GM23338 (cell line): ENCODE measurements at places on chromosomes 3 and 15.

GRCh38 chr3:9781978-9782603 is 10.2 kb downstream of the TADA3 start:
- DNase-seq = no peak

GRCh38 chr3:13572926-13573623 is 24.1 kb downstream of the FBLN2 start:
- no peak for DNase-seq

GRCh38 chr15:22954798-22955543 is 25.2 kb downstream of the CYFIP1 start:
- no peak for DNase-seq

- DNase-seq = no peak
Observed at GRCh38 chr15:92523176-92523575, 129.5 kb downstream of the ST8SIA2 start.

DNA sequence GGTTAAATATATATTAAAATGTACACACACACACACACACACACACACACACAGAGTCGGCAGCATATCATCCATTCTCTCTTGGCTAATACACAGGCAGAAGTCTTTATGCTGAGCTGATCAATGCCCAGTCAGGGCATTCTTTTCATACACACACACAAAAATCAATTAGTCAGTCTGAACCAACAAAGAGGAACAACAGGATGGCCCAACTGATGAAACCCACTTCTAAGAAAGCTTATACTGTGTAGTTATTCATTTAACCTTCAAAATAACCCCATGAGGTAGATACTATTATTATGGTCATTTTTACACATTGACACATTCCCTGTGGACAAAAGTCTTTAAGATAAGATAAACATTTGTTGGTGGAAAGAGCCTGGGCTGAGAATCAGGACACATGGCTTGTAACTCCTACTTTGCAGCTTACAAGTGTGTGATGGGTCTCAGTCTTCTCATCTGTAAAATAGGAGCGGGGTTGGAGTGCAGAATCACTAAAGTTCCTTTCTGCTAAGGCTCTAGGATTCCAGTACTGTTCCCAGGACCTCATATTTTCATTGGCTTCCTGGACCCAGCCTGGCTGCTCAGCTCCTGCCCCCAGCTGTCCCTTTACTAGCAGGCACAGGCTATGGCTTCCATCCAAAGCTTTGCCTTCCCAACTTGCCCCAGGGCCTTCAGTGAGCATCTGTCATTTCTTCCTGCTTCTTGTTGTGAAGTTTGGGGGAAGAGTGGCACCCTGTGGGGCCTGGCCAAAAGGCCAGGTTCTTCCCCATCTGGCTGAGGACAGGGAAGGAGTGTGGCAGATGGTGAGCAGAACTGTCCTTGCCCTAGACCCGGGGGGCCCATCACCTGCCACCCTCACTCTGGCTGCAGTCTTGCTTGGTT is 27.2 kb upstream of the GLCE start:
- DNase-seq = no peak

- DNase-seq = no peak
Observed at GRCh38 chr3:188754267-188754666, 417.5 kb upstream of the TPRG1 start.

GRCh38 chr3:49410846-49411534 is 786 bp downstream of the RHOA start:
- no peak for DNase-seq

DNA sequence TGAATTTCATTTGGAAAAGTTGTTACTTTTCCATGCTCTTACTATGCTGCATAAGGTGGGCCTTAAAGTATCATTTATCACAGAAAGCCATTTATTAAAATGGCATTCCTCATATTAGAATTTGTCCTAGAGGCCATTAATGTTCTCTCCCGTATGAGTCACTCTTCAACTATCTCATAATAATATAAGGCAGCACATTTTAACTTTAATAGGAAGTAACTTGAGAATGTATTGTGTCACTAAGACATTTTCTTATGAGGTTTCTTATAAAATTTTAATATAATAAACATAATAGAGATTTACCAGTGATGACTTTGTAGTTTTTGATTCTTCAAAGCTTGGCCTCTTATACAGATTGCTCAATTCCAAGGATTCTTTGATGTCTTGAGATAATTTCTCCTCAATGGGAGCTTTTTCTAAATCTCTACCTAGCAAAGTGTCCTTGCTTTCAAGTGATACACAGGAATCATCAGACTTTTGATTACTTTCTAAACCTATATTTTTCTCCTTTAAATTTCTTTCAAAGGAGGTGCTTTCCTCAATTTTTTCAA is 74.7 kb downstream of the ZBBX start:
- no peak for DNase-seq

DNA sequence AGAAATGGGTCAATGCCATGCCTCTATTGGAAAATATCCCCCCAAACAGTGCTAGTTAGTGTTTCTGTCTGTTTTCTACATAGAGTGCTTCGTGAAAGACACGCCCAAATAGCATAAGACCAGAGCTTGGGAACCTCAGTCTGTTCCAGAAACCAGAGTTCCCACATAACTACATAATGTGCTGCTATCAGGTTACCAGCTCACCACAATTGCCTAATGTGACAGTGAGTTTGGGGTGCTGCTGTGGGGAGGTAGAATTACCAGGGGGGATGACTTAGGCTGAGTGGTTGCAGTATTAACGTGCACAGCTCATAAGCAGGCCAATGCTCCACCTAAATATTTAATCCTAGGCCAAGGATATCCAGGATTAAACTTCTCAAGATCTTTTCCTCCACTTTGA is 39.2 kb downstream of the DUT start:
- DNase-seq = no peak

DNA sequence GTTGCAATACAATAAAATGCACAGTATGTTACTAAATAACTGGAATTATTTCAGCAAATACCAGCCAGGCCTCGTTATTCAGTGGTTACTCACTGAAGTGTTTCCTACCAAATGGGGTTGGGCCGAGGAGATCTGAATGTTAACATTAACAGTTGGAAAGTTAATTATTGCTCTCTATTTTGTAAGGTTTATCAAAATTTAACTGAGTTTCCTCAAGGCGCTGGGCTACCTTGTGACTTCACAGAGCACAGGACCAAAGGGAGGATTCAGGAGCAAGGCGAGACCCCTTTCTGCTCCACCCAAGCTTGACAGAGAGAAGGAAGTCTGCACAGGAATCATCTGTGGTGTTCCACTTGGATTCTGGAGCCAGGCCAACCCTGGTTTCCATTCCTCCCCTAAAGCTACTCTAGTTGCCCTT is 21.6 kb downstream of the ADAMTS9 start:
- no peak for DNase-seq

GRCh38 chr3:188948281-188948996 is 223.3 kb upstream of the TPRG1 start:
- peak; percentile 63 for DNase-seq

- DNase-seq = peak; percentile 51
Observed at GRCh38 chr15:48177383-48177765, 721 bp downstream of the MYEF2 start.

DNA sequence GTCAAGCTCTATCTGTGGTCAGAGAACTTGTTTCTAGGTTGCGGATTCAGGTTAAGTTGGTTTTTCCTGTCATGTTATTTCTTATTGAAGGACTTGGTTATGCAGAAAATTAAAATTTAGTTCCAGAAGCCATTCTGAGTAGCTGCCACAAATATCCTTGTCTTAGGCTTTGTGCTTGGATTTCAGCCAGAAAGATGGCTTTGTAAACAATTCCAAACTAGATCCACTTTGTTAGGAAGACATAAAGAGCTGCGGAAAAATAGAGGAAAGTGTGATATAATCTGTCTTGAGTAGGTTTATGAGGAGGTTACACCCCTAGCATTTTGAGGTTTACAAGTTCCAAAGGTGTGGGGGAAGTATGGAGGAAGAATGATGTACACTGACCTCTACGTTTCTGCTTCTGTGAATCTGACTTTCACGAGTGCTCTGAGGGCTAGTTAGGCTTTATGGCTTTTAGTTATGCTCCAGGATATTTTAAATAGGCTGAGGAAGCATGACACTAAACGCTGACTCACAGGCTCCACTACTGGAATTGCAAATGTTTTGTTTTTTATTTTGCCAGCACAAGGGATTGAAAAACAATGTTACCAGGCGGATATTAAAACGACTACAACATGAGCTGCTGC is 46.3 kb upstream of the UTS2B start:
- no peak for DNase-seq

GRCh38 chr15:67018441-67018840 is 47.0 kb upstream of the SMAD3 start:
- no peak for DNase-seq

- no peak for DNase-seq
Observed at GRCh38 chr15:31251165-31251564, 75.5 kb upstream of the KLF13 start.

DNA sequence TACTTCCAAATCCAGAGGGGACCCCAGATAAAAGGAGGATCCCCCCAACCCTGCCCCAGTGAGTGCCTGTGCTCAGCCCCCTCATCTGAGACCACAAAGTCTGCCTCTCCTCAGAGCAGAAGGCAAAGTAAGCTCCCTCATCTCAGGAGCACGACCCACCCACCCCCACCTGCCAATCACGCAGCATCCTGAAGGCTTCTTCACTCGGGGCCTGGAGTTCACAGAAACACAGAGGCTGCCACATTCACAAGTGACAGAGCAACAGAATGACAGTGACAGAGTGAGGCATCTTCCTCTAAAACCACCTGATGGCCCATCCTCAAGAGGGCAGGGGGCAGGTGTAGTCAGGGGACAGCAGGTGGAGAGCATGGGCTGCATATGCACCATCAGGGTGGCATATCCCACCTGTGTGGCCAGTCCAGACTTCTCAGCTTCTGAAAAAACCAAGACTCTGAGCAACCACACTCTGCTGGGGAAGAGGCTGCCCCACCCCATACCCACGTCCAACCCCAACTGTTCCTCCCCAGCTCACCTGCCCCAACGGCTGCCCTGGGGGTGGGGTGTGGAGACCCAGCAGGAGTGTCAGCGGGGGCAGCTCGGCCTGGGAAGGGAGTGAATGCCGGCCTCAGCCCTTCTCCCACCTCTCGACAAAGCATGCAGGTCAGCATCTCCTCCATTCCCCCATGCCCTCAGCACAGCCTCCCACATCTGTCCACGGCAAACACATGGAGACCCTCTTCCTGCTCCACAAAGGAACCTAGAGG is 19.3 kb downstream of the ADCY5 start:
- no peak for DNase-seq

DNA sequence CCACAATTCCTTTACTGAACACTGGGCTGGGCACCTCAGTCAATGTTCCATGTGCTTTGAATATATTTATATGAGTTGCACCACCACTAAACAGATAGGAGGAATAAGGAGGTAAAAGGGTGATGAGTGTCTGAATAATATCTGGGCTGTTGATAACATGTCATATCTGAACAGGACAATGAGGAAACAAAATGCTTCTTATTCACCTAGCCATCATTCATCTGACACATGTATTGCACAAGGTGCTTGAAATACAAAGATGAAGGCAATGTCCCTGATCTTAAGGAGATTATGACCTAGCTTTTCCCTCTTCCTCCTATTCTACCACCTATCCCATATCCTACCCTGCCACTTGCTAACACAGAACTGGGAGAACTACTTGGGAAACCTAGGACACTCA is 8.0 kb upstream of the CERS3 start:
- DNase-seq = no peak

GRCh38 chr3:188452158-188452772 is 298.3 kb downstream of the LPP start:
- no peak for DNase-seq

DNA sequence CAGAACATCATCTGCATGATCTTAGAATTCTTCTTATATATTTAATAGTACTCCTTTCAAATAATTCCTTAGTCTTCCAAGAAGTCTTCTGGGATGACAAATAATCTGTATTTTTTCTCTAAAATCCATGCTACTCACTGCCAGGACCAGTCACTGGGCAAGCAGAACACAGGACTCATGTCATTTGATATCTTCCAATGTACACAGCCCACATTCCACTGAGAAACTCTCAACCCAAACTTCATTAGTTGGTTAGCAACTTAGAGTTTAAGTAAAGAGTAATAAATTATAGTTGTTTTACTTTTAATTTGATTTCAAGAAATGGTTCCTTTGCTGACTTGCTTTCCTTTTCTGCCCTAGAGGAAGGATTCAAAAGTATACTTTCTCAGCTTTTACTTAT is 317.0 kb downstream of the VGLL3 start:
- DNase-seq = no peak

DNA sequence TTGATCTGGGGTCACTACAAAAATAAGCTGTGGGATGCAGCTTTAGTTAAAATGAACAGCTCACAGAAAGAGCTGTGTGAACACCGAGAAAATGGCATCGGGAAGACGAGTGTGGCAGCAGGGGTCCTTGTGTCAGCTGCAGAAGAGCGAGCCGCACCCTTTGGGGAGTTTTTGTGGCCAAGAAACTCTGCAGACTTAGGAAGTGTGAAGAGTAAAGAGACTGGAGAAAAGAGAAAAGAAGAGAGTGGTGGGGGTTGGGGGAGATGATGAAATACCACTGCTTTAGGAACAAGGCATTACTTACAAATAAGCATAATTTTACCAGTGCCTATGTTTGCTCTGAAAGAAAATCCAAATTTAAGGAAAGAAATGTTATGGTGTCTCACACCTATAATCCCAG is 147.8 kb downstream of the LRRC28 start:
- DNase-seq = no peak

- DNase-seq = peak; percentile 21
Observed at GRCh38 chr3:36201546-36201945, 178.8 kb upstream of the STAC start.

DNA sequence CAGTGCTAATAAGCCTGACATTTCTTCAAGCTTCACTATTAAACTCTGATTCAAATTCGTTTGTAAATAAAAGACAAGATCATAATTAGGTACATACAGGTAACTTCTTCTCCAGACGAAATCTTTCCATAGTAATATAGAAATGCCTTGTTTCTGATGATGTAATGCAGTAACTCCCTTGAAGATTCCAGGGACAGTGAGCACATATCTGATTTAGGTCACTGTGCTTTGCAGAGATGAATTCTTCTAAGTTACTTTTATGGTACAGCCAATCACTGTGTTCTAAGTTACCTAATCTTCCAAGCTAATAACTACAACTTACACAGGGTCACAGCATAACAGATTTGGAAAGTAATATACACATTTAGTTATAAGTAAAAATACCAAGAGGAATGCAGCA is 27.6 kb downstream of the SLC4A7 start:
- no peak for DNase-seq

DNA sequence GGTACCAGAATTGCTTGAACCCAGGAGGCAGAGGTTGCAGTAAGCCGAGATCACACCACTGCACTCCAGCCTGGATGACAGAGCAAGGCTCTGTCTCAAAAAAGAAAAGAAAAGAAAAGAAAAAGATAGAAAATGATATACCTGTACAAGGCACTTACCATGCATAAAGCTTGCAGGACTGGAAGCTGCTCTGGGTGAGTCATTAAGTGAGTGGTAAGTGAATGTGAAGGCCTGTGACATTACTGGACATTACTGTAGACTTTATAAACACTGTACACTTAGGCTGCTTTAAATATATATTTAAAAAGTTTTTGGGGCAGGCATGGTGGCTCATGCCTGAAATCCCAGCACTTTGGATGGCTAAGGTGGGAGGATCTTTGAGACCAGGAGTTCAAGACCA is 99.2 kb downstream of the SLMAP start:
- no peak for DNase-seq

GRCh38 chr3:72483554-72484104 is 364.6 kb downstream of the SHQ1 start:
- no peak for DNase-seq

GRCh38 chr15:27563765-27564370 is 535.2 kb downstream of the OCA2 start:
- no peak for DNase-seq

- no peak for DNase-seq
Observed at GRCh38 chr3:72658466-72659100, 189.7 kb downstream of the SHQ1 start.
